ENCODE measurements at places on chromosomes 4 and X.
A peak's percentile ranks its signal among the peaks of the same experiment; 100 is the strongest.

- DNase-seq: no peak
These were observed 137.2 kb upstream of the ETNPPL start for GRCh38 chr4:108900018-108900580.

DNA sequence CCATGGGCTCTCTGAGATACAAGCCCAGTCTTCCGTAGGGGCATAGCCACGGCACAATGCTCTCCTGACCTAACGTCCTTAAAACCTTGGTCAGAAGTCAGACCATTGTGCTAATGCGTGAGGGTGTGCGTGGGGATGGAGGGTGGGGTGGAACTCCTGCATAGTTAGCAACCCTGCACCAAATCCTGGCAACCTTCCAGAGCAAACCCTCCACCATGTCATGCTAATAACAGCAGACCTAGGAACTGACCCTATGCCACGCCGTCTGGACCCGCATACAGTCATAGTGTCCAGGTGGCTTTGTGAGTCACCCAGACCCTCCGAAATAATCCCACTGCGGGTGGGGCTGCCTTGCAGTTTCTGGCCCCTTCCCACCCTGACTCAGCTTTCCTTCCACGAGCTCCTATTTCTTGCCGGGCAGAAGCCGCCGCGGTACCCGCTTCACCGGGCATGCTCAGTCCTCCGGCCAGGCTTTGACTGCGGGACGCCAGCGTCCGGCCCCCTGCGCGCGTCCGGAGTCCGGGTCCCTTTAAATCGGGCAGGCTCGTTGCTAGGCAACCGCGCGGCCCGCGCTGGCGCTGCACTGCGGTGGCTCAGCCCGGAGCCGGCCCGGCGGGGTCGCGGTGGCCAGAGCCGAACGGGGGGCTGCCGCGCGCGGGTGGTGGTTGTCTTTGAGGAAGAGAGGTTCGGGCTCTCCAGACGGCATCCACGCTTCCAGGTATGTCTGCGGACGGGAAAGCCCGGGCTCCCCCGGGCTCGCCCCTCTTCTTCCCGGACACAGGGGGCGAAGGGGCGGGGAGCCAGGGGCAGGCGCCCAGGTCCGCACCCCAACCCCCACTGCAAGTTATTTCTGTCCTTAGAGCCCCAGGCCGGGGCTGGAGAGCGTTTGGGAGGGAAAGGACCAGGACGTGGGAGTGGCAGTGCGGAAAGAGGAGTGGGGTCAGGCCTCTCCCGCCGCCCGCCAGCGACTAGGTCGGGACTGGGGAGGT is at the start of gene CCDC160:
Gene CCDC160, plus strand, starts transcription at position 557 of the 989 bp plus-strand sequence. CDS start 7,619 bp downstream, outside the sequence.
- peak; percentile 1 for DNase-seq

DNA sequence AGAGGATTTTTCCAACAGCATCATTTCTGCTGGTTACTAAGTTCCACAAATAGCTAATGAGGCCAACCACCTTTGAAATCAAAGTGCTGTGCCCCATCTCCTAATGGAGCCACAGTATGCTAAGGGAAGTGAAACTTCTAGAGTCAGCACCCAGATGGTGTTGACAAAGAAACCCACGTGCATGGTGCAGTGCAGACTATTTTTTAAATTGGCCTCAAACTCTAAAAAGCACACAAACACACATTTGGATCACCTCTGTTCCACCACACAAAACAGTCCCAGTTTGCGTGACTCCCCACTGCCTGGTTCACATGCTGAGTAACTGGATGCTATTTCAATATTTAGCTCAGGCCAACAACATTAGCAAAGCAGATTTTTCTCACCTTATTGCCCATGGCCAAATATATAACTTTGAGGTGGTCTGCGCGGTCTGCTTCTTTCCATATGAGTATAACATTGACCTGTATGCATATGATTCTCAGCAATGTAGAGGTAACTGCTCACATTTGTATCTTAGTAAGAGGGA is 69.9 kb downstream of the AMELX start:
- DNase-seq: no peak

DNA sequence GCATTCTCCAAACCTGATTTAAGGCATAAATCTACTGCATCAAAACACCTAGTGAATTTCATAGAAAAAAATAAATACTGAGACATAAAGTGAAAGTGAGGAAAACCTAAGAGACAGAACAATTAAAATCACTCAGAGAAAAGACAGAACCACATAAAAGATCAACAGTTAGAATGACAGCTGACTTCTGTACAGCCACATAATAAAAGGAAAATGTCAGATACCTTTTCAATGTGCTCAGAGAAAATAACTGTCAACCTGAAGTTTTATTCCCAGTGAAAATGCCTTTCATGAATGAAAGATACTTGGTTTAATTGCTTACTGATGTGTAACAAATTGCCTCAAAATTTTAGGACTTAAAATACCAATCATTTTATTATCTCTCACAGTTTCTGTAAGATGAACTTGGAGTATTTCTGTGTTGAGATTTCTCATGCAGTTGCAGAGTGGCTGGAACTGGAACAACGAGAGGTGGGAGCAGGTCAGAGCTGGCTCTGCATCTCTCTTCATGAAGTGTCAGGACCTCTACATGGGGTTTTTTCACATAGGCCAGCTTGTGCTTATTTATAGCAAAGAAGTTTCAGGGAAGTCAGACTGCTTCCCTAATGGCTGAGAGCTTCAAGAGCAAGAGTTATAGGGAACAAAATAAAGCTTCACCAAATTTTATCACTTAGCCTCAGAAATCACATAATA is 11.9 kb upstream of the POF1B start:
- DNase-seq: no peak

DNA sequence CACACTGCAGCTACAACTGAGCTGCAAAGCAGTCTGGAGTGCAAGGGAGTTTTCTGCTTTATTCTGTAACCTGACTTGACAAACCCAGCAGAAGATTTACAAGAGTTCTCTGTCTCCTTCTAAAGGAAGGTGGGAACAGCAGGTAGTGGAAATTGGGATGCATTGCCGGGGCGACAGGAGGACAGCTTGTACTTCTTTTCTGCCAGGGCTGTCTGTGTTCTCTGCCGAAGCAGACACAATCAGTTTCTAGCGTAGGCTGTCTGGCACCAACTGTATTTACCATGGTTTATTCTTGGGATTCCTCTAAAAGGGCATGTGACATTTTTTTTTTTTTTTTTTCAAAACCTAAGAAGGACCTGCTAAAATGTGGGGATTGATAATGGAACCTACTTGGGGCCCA is 190.8 kb upstream of the GK2 start:
- no peak for DNase-seq

GRCh38 chrX:111102636-111103035 is 6.6 kb downstream of the PAK3 start:
- no peak for DNase-seq
